Activated B cell treated with CpG ODN at 0.5 μM for 24 hours (primary cell): ENCODE measurements at places on chromosomes 3 and 15.

GRCh38 chr15:70438776-70439175 is 324.6 kb downstream of the UACA start:
- DNase-seq: no peak

DNA sequence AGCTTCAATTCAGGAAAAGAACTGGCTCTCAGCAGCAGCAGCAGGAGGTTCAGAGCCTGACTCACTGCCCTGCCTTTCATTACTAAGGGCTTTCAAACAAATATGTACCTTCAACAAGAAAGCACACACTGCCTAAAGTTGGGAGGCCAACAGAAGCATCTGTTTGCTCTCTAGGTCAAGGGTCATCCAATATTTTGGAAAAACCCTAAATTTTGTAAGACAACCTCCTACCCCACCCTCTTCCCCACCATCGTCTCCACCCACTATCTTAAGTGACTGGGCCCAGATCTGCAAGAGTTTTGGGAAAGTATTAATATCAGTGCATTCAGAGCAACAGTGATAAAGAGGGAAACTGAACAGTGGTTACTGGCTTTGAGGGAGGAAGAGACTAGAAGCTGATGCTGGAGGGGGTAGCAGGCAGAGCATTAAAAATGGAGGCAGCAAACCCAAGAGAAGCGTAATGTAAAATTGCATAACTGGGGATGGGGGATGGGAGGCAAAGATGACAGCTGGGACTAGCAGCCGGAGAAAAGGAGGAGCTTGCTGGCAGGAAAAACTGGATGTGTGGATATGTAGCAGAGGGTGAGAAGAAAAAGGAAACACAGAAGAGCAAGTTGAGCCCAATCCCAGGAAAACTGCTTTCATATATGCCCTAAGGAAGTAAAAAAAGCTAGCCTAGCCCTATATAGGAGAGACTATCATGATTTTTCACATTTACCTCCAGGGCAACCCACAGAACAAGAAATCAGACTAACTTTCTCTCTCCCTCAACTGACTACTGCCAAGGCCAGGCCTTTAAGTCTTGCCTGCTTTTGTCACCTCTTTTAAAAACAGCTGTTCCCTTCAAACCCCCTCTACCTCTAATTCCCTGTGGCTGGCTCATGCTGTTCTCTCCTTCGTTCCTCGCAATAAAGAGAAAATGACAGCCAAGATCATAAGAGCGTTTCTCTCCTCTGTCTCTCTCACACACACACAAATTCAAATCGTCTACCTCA is 31.4 kb downstream of the NPTN start:
- no peak for DNase-seq

- no peak for DNase-seq
Observed at GRCh38 chr3:3281024-3281423, 101.5 kb upstream of the CRBN start.

DNA sequence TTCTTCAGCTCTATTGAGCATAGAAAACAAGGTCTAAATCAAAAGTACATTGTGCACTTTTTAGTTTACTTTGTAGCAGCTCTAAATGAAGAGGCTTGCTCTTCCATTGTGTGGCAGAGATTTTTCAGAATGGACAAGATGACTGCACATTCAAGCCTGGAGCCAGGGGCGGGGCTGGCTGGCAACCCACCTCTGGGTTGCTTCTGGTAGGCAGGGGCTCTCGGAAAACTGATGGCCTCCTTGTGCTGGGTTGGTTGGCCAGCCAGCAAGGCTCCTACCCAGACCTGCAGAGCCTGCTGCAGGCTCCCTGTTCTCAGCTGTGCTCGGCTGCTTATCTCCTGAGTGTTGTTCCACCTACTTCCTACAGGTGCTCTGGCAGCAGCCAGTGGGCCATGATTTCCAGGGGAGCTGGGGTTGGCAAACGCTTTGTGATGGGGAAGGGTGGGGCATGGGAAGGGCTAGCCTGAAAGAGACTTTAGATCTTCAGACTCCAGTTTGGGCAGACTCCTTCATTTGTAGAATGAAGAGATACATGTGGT is 8.8 kb downstream of the BSN start:
- no peak for DNase-seq

- DNase-seq: no peak
Observed at GRCh38 chr15:59540654-59541053, 70.9 kb upstream of the GCNT3 start.

DNA sequence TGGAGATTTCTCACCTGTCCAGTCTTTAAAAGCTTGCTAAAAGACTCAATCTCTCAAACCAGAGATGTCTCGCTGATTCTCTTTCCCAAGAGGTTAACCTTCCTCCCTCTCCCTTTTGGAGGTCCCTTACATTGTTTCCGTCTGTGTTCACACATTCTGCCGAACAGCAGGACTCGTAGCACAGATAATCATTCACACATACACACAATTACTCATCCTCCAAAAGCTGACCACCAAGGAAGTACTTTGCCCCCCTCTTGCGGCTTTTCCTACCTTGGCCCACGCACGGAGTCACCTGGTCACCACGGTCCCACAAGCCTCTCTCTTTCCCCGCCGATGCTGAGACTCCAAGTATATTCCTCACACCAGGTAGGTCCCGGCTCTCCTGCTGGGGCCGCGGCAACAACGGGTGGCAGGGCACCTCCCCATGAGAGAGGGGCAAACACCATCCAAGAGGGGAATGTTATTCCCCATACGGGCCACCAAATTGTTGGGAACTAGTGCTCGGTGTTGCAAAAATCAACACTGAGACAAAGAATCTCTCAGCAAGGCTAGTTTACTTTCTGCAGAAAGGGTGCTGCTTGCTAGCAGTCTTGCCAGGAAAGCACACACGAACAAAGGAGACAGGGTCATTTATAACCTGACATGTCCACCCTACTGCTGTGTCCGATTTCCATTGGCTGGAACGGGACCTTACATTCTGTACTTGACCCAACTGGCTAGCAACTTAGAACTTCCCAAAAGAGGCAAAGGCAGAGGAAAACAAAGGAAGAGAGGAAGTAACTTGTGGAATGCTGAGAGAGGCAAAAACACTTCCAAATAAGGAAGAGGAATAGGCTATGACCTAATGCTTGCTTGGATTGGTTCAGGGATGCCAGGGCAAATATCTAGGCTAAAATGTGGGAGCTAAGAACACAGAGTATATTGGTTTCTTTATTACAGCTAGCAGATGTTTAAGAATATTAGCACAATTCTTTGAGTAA is 102.1 kb upstream of the NECTIN3 start:
- no peak for DNase-seq

GRCh38 chr3:77449459-77450350 is 409.8 kb downstream of the ROBO2 start:
- DNase-seq: no peak

GRCh38 chr15:42130246-42130986 is 26.0 kb downstream of the PLA2G4F start:
- no peak for DNase-seq

- DNase-seq: no peak
Observed at GRCh38 chr3:149781211-149781610, 11.1 kb downstream of the ANKUB1 start.

GRCh38 chr3:26343647-26344046 is 278.9 kb upstream of the LRRC3B start:
- DNase-seq: no peak

DNA sequence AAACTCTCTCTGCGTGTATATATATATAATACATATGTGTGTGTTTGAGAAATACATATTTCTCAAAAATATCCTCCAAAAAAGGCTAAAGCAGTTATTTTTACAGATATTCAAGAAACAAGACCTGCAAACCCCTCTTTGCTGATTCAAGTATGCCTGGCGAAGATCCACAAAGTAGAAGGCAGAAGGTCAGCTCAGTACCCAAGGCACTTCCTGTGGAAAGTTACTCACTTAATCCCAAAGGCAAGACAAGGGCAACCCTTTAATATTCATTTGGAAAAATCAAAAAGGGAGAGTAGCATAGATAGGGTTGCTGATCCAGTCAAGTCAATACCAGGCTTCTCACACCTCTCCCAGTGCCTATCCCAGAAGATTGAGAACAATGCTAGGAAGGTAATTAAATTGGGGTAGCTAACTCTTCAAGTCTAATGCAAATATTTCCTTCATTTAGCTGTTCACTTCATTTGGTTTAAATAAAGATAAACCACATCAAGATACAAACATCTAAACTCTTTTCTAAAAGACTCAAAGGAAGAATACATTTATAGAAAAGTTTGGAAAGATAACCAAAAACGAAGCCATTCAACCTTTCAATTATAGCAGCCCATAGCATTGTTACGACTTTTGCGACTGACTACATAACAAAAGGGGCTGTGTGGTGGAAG is 7.2 kb downstream of the COX17 start:
- no peak for DNase-seq

GRCh38 chr15:76114561-76114960 is 54.8 kb downstream of the TMEM266 start:
- DNase-seq: no peak

DNA sequence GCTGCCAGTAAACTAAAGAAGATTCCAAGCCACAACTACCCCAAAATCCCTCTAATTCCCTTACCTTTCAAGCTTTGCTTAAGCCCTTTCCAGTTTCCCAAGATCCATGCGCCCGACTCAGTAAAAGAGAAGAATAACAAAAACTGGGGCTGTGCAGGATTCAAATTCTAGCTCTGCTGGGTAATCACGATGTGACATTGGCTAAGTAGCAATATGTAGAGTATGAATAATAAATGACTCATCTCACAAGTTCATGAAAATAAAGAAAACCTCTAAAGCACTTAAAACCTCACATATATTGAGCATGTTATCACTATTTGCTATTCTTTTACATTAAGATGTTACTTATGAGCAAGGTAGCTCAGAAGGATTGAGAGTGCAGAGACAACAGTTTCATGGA is 522.2 kb upstream of the ZNF717 start:
- no peak for DNase-seq

DNA sequence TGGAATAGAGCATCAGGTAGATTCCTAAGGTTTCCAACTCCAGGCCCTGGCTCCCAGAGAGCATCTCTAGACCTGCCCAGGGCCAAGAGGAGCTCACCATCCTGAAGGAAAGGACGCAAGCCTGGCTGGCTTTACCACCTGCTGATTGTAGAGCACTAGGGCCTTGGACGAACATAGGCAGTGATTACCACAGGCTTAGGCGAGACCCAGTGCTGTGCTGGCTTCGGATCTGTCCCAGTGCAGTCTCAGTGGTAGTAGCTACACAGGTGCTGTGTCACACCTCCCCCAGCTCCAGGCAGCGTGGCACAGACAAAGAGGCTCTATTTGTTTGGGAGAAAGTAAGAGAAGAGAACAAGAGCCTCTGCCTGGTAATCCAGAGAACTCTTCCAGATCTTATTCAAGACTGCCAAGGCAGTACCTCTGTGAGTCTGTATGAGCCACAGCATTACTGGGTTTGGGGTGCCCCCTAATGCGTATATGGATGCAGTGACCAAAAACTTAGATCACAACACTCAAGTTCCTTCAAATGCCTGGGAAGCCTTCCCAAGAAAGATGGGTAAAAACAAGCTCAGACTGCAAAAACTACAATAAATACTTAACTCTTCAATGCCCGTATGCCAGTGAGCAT is 25.4 kb downstream of the ISG20 start:
- no peak for DNase-seq

DNA sequence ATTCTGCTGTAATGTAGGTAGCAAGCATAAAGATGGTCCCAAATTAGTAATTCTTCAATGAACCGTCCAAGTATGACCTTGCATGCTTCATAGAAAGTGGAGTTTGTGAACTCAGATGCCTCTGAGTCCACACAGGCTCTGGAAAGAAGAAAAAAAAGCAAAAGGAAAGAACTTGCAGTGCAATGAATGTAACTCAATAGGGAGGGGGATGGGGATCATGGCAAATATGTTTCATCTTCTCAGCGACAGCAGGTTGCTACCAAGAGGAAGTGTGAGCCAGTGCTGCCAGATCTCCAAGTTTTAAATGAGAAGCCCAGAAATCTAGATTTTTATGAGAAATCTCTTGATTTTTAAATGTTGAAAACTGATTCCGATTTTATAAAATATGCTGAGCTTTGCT is 50.3 kb downstream of the IL20RB start:
- no peak for DNase-seq

- no peak for DNase-seq
Observed at GRCh38 chr3:180749796-180750195, 70.5 kb upstream of the CCDC39 start.

DNA sequence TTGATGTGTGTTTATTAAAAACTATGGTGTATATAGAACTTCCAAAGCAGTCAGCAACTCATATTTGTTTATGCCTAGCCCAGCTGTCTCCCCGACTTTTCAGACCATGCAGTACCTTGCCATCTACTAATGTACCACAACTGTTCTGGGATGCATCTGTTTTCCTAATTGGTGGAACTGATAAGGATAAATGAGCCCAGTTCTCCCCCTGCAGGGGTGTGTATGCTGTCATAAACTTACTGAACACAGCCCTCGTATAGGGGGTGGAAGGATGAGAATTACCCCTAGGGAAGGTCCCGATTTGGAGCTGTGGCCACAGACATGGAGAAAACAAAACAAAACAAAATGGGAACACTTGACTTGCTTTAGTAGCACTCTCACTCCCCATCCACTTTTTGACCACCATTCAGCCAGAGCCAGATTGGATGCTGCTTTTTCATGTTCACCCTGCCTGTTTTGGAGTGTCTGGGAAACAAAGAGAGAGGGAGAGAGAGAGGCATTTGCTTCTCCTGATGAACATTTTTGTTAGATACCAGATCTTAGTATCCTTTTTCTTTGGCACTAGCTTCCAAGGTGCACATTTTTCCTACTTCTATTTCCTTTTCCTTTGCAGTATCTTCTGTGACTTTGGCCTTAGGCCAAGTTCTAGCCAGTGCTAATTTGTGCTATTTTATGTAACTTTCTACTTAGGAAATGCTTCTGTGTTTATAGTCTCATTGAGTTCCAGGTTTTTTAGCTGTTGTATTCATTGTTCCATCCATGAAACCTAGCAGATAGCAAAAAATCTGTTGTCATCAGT is 29.1 kb downstream of the CADM2 start:
- no peak for DNase-seq

- no peak for DNase-seq
Observed at GRCh38 chr3:129377615-129378014, 50.8 kb downstream of the EFCAB12 start.

GRCh38 chr3:177427540-177427939 is 230.3 kb upstream of the TBL1XR1 start:
- DNase-seq: no peak

- DNase-seq: no peak
Observed at GRCh38 chr3:187321766-187322165, 30.2 kb upstream of the MASP1 start.

GRCh38 chr15:89747708-89748682 is 3.1 kb downstream of the MESP1 start:
- no peak for DNase-seq

- DNase-seq: no peak
Observed at GRCh38 chr3:136562026-136562425, 190.2 kb downstream of the STAG1 start.

DNA sequence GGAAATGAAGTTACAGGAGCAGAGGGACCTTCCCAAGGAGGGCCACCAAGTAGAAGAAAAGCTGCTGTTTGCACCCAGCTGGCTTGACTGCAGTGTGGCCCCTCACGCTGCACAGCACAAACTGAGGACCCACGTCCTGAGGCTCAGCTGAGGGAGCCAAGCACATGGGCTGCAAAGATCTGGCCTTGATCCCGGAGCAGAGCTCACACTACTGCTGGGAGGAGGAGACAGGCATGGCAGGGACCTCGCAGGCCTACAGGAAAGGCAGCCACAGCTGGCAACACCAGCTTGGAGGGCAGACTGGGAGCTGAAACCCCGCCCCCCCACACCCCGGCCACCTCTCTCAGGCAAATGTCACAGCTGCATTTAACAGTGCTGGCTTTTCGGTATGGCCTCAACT is 39.7 kb downstream of the KLHL25 start:
- no peak for DNase-seq

- no peak for DNase-seq
Observed at GRCh38 chr15:77656294-77656693, 23.6 kb upstream of the LINGO1 start.
